ENCODE measurements at places on chromosomes 3 and 15.

GRCh38 chr3:120689395-120689794 is 7.4 kb upstream of the HGD start:
- DNase-seq, result no peak

DNA sequence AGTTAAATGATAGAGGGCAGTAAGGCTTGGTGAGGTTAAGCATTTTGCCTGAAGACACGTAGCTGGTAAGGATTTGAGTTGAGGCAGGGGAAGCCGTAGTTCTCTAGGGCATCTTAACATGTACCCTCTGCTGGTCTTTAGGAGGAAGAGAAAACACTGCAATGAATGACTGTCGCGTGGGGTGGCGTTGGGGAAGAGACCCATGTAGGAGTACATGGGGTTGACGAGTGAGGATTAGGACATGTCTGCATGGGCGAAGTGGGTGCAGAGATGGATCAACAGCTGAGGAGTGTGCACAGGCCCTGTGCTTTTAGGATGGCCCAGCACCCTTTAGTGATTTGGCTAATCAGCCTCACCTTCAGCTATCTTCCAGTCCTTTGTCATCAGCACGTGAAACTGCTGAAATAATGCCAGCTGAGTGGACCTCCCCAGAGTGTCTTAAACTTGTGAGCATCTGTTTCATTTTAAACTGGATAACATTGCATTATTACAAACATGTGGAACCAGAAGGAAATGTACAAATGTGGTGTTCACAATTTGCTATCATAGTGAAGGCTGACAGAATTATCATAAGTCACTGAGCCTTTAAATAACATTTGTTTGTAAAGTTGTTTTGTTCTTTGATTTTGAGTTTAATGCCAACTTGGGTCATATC is 15.3 kb downstream of the P2RY14 start:
- no peak for DNase-seq

- no peak for DNase-seq
These were observed 23.9 kb upstream of the CEP152 start for GRCh38 chr15:48834756-48835155.

- no peak for DNase-seq
These were observed 29.8 kb upstream of the CPB1 start for GRCh38 chr3:148797795-148798194.

- DNase-seq, result no peak
These were observed 13.1 kb upstream of the KCTD6 start for GRCh38 chr3:58478781-58479180.

DNA sequence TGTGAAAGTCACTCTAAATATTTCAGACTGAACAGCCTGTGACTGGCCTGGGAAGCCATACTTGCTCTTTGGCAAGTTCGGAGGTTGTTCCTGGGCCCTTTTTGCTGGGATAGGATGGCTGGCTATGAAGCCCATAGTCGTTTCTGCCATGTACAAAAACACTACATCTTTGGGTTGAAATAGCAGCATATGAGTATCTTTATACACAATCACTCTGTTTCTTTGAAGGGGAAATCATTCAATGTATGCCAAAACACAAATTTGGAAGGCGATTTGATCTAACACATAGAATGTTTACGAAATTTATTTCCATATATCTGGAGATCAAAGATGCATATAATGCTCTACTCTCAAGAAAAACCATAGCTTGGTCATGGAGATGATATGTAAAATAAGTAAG is 192.9 kb downstream of the SQOR start:
- DNase-seq, result no peak

Measured in GM13977 (cell line).